ENCODE measurements at places on chromosomes 1 and 21.

DNA sequence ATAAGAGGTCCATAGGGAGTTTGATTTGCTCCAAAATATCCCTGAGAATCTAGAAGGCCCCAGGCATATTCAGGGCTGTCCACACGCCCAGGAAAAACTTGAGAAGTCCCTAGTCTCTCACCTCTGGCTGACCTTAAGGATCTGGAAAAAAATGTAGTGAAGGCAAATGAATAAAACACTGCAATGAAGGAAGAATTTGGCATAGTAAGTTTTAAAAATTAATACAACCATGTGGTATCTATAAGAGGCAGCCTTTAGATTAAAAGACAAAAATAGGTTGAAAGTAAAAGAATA lies 91.3 kb downstream of the COLGALT2 start:
- DNase-seq: no peak

- DNase-seq: no peak
Observed at GRCh38 chr1:235549351-235550139, 45.3 kb upstream of the B3GALNT2 start.

DNA sequence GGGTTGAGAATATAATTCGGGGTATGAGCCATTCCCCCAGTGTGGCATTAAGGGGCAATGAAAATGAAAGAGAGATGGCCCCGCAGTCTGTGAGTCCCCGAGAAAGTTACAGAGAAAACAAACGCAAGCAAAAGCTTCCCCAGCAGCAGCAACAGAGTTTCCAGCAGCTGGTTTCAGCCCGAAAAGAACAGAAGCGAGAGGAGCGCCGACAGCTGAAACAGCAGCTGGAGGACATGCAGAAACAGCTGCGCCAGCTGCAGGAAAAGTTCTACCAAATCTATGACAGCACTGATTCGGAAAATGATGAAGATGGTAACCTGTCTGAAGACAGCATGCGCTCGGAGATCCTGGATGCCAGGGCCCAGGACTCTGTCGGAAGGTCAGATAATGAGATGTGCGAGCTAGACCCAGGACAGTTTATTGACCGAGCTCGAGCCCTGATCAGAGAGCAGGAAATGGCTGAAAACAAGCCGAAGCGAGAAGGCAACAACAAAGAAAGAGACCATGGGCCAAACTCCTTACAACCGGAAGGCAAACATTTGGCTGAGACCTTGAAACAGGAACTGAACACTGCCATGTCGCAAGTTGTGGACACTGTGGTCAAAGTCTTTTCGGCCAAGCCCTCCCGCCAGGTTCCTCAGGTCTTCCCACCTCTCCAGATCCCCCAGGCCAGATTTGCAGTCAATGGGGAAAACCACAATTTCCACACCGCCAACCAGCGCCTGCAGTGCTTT lies 9.4 kb downstream of the PROX1 start:
- no peak for DNase-seq

GRCh38 chr1:61332196-61332753 lies 249.9 kb downstream of the NFIA start:
- no peak for DNase-seq
